ENCODE measurements at places on chromosomes 2 and 18.

DNA sequence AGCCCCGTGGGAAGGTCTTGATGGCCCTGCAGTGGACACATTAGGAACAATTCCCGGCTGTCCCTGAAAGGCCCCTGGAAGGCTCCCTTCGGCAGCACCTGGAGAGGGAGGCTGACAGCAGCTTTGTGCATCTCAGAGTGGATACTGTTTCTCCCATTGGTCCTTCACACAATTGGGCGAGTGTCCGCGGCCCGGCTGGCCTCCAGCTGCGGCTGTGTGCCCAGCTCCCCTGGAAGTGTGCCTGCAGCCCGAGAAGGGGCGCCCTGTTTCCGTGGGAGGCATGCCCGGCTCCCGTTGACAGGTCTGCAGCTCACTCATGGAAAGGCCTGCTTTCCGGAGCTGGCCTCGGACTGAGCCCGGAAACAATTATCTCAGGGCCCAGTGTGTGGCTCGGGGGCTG lies 103.7 kb downstream of the LPIN1 start:
- no peak for DNase-seq

GRCh38 chr2:155389224-155389623 lies 690.7 kb downstream of the KCNJ3 start:
- no peak for DNase-seq

DNA sequence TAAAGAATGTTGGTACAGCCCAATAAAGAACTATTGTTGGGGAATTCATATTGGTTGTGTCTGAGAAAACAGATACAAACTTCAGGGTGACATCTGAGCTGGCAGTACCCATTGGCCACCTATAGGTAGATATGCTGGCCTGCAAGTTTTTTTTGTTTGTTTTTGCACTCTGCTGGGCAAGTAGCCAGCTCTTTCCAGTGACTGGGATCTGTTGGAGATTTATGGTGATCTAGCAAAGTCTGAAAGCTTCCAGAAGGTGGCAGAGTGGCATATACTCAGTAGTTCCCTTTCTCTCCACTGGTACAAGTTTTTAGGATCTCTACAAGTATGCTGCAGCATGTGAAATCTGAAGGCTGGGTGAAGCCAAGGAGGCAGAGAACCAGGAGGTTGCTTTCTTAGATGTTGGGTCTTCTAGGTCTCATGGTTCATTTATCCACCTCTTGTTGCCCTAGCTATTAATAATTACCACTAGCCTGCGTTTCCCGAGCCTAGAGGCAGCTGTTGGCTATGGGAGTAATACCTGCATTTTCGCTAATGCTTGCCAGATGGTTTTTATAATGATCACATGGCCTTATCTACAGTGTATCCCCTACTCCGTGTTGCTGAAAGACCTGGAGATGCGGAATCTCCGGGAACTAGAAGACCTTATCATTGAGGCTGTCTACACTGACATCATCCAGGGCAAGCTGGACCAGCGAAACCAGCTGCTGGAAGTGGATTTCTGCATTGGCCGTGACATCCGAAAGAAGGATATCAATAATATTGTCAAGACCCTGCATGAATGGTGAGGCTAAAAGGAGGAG lies 9.5 kb downstream of the COPS7B start:
- DNase-seq = peak; percentile 79

DNA sequence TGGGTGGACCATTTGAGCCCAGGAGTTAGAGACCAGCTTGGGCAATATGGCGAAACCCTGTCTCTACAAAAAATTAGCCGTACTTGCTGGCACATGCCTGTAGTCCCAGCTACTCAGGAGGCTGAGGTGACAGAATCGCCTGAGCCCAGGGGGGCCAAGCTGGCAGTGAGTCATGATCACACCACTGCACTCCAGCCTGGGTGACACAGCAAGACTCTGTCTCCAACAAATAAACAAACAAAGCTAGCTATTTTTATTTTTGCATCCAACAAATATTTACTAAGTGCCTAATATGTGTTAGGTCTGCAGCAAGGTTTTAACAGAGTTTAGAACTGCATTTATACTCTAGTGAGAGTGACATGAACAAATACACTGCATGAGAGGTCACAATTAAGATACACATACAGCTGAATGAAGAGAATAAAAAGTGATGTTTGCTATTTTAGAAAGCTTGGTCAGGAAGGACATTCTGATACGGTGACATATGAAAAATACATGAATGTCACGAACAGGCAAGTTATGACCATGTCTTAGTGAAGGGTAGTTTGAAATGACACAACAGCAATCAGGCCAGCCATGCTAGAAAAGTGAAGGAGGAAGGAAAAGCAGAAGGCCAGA lies 83.2 kb upstream of the FRZB start:
- DNase-seq = peak; percentile 44

DNA sequence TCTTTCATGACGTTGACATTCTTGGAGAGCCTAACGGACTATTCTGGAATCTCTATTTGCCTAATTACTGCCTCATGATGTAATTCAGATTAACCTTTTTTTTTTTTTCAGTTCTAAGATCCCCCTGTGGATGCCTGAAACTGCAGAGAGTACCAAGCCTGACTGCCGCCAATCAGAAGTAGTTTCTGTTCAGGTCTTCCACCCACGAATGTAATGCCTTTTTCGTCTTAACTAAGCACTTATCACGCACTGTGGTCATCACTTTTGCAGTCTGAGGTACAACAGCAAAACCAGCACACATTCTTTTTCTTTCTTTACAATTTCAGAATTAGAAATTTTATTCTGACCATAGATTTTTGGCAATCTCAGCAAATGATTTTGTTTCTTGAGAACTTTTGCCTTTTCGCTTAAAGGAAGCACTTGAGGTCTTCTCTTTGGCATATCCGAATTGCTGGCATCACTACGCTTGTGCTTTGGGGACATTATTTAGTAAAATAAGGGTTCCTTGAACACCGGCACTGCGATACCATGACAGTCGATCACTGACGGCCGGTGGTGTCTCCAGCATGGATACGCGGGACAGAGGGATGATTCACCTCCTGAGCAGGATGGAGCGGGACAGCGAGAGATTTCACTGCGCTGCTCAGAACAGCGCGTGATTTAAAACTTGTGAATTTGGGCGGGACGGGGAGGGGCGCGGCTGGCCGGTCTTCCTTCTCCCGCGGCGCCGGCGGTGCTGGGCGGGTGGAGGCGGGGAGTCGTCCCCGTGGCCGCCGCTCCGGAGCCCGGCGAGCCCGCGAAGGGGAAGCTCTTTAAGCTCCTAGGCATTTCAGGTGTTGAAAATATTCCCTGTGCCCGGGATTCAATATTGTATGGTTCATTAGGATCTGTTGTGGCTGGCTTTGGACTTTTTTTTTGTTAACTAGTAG lies 32.0 kb upstream of the GPR55 start:
- peak; percentile 68 for DNase-seq

DNA sequence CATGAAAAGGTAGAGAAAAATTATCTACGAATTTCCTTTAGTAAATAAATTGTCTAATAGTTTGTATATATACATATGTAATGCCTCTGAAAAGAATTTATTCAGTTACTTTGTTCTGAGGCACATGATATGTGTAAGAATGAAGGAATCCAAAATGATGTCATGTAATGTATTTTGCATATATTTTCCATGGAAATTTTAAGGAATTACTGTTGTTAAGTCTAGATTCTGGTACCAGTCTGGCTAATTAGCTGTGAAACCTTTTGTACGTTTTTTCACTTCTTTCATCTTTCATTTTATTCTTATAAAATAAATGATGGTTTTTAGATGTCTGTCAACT lies 12.3 kb downstream of the YIPF4 start:
- DNase-seq = no peak

- DNase-seq = no peak
Measured at GRCh38 chr2:69554981-69555380, 88.6 kb downstream of the AAK1 start.

GRCh38 chr2:201363857-201364560 lies 6.9 kb upstream of the FLACC1 start:
- DNase-seq = peak; percentile 74

DNA sequence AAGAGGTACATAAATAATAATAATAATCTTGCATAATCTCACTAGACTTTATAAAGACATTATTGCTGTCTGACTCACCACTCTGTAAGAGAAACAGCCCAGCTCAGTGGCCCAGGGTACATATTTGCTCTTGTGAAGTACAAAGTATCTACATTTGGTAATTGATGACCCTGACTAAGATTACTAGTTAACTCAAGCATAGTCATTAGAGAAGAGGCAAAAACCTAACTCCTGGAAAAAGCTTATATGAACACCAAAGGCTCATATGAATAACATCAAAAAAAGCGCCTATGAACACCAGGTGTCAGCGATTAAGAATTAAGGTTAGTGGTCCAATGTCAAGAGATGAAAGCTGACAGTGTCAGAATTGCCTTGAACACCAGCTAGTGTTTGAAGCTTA lies 38.4 kb downstream of the RAD51AP2 start:
- DNase-seq = peak; percentile 0

DNA sequence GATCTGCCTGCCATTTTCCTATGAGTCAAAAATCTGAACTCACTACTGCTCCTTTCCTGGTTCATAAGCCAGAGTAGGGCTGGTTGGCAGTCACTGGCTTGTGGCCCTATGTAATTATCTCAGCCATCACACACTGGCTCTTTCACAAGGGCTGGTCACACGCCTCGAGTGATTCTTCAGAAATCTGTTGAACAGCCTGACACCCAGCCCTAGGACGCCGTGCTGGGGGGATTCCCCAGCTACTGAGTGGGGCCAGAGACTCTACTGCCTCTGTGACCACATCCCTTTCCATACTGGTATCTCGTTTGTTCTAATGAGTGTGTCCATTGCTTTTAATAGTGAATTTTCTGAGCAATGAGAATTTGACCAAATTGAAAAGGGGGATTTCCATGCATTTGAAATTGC lies 45.8 kb upstream of the RBM44 start:
- no peak for DNase-seq

DNA sequence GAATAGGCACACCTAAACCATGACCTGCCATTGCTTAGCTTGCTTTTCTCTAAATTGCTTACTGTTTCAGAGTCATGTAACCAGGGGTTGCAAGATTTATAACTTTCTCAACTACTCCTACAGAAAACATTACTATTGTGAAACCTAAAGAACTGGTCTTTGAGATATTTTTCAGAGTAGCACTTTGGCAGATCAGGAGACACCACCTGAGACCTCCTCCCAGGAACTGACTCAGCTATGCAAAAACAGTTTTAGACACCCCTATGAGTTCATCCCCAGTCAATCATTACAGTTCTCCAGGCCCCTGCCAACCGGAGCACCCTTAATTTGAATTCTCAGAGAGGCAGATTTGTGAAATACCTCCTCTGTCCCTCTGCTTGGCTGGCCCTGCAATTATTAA lies 80.3 kb downstream of the MBOAT2 start:
- no peak for DNase-seq

DNA sequence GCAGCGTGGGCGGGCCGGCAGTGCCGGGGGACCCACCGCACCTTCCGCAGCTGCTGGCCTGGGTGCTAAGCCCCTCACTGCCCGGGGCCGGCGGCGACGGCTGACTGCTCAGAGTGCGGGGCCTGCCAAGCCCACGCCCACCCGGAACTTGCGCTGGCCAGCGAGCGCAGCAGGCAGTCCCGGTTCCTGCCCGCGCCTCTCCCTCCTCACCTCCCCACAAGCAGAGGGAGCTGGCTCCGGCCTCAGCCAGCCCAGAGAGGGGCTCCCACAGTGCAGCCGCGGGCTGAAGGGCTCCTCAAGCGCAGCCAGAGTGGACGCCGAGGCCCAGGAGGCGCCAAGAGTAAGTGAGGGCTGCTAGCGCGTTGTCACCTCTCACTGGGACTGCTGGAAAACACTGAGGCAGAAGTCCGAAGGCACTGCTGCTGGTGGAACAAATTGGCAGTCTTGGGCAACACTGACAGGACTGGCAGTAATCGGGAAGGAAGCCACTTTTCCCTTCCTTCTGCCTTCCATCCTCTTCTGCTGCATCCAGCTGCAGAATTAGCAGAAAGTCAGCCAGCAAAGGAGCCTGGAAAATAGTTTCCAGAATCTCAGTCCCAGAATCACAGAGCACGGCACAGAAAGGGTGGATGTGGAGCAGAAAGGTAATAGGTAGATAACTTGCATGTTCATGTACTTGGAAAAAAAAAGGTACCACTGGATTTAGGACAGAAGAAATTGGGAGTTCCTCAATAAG lies 179.4 kb upstream of the FN1 start:
- no peak for DNase-seq

DNA sequence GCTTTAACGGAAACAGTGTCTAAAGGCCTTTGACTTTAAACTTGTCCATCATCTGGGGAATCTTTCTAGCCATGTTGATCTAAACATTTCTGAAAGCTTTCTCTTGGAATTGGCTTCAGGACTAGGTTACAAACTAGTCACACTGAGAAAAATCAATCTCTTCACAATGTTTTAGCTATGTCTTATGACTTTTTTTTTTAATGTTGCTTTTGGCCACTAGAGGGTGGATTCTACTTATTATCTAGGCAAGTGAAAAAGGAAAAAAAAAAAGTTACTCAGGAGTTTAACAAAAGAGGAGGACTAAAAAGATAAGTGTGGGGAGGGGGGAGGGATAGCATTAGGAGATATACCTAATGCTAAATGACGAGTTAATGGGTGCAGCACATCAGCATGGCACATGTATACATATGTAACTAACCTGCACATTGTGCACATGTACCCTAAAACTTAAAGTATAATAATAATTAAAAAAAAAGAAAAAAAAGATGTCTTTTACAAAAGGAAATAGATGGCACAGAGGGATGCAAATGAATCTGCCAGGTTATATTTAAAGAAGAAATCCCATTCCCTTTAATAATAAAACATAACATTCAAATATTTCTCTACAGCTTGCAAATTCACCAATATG lies 160.4 kb upstream of the PID1 start:
- DNase-seq = peak; percentile 58

DNA sequence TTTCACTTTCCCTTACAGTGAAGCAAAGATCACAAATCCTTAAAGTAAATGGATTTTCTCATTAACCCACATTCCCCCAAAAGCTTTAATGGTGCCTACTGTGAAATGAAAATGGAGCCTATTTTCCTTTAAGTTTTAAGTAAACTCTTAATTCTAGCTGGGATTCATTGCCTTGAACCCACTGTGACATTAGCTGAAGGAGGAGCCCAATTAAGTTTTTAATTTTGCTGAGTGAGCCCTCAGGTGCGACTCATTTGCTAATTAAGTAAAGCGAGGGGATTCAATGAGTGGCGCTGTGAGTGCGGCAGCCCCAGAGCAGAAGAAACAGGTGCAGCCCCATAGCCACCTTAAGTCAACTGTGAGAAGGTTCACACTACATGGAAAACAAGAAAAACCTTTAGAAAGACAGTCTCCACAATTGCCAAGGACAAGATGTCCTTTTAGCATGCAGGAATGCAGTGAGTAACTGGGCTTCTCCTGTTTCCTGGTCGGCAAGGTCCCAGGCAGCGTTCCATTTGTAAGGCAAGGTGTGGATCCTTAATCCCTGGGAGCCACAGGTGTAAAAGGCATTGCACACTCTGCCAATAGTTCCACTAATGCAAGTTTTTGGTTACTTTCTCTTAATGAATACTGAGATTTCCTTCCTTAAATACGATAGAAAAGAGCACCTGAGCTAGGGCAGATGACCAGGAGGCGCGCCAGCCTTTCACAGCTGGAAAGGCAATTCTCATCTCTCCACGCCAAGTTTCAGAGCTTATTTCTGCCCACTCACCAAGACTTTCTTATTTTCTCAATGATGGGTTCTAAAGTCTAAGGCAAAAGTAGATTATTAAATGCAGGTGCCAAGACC lies 87.7 kb downstream of the TMEM18 start:
- DNase-seq = no peak
